Epithelial cell of umbilical artery (primary cell): ENCODE measurements at places on chromosomes 6 and 20. TPM values are rescaled to one million over a fixed set of nuclear protein-coding genes. Genes with fewer than 3 reads are reported as not detected.

Gene NKAPL
- total RNA-seq, result 0.30 and 0.32 TPM in 2 replicates

Gene HFE
- 3.2 and 10.3 TPM in 2 replicates for total RNA-seq

Gene GMPR
- 21.4 and 44.5 TPM in 2 replicates for total RNA-seq

Gene CNR1
- total RNA-seq, result not detected in 2 replicates

Gene COL9A1
- total RNA-seq, result not detected in 2 replicates

Gene MYL9
- total RNA-seq, result 1.7 and 1.9 TPM in 2 replicates

Gene KIF6
- not detected in 2 replicates for total RNA-seq
